Mammary epithelial cell (primary cell): ENCODE measurements at places on chromosomes 7 and 10. TPM values are rescaled to one million over a fixed set of nuclear protein-coding genes. Genes with fewer than 3 reads are reported as not detected.

TMEM184A gene
- 11.5 and 15.1 TPM in 2 replicates for total RNA-seq

SPDYE6 gene
- not detected for total RNA-seq

ADIRF gene
- total RNA-seq = 57.0 TPM

ZNF467 gene
- total RNA-seq = 0.17 TPM

C10orf62 gene
- total RNA-seq = not detected

RHOBTB1 gene
- 6.5 TPM for total RNA-seq

AKR1D1 gene
- total RNA-seq = not detected in 2 replicates

PPA1 gene
- 169 and 170 TPM in 2 replicates for total RNA-seq
